ENCODE measurements at places on chromosomes 5 and 9. TPM values are rescaled to one million over a fixed set of nuclear protein-coding genes. Genes with fewer than 3 reads are reported as not detected.

The GRM6 gene
- not detected for total RNA-seq

The STK32A gene
- total RNA-seq: 22.5 TPM

The ADAMTS13 gene
- 4.1 TPM for total RNA-seq

The BTNL3 gene
- not detected for total RNA-seq

The FOXI1 gene
- total RNA-seq: not detected

The HMGXB3 gene
- 27.5 TPM for total RNA-seq

The FSTL4 gene
- total RNA-seq: 2.9 TPM

The SETD9 gene
- total RNA-seq: 11.3 TPM

DNA sequence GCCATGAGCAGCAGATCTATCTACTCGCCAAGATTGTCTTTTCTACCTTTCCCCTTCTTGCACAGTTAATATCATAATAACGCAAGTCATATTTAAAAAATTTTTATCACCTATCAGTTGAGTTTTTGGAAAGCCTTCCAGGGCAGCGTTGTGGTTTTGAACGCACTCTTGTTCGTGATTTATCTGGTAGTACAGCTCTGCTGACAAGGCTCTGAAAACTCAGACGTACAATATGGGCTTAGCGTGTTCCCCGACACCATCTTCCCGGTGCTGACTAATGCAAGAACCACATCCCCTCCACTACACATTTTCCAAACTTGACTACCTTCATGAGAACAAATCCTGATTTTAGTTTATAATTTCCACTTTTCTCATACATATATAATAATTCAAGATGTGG, 1.6 kb upstream of the NFIL3 start:
- peak overlapping the region; percentile 98 for H3K27ac ChIP-seq
- no peaks in the 10 kb centered on the region for H3K36me3 ChIP-seq
- no peak for DNase-seq
- no peaks in the 10 kb centered on the region for H3K27me3 ChIP-seq
- no peak overlapping the region for H3K4me3 ChIP-seq

GRCh38 chr9:13213337-13213736, 66.2 kb downstream of the MPDZ start:
- H3K36me3 ChIP-seq: peaks cover 9% of the 10 kb centered on the region
- no peaks in the 10 kb centered on the region for H3K27me3 ChIP-seq
- no peaks in the 10 kb centered on the region for H3K4me1 ChIP-seq
- DNase-seq: no peak

- DNase-seq: peak; percentile 49
- no peak overlapping the region for H3K4me3 ChIP-seq
- H3K36me3 ChIP-seq: no peaks in the 10 kb centered on the region
- H3K27ac ChIP-seq: no peak overlapping the region
Measured at GRCh38 chr5:38382898-38383297, 124.5 kb downstream of the EGFLAM start.

GRCh38 chr5:115816226-115817081, at the start of gene CDO1:
Gene CDO1 (minus strand): TSS chr5:115816659. CDS start chr5:115816397, 262 bp downstream.
- H3K4me3 ChIP-seq: peak within 1 kb of the TSS; percentile 36
- no peaks in the 10 kb centered on the region for H3K36me3 ChIP-seq
- H3K4me1 ChIP-seq: no peaks in the 10 kb centered on the region
- peak; percentile 43 for DNase-seq
- peak within 1 kb of the TSS; percentile 80 for H3K27ac ChIP-seq

GRCh38 chr9:83749706-83750105, 41.9 kb upstream of the UBQLN1 start:
- H3K27ac ChIP-seq: no peak overlapping the region
- no peaks in the 10 kb centered on the region for H3K4me1 ChIP-seq
- no peak overlapping the region for H3K4me3 ChIP-seq
- DNase-seq: no peak

- no peak for DNase-seq
- no peaks in the 10 kb centered on the region for H3K36me3 ChIP-seq
- no peaks in the 10 kb centered on the region for H3K4me1 ChIP-seq
- H3K4me3 ChIP-seq: no peak overlapping the region
- no peak overlapping the region for H3K27ac ChIP-seq
Measured at GRCh38 chr5:162842727-162843126, 594.7 kb upstream of the CCNG1 start.

GRCh38 chr5:78633700-78634099, 14.9 kb downstream of the LHFPL2 start:
- DNase-seq: no peak
- no peaks in the 10 kb centered on the region for H3K36me3 ChIP-seq
- H3K4me3 ChIP-seq: no peak overlapping the region
- H3K4me1 ChIP-seq: no peaks in the 10 kb centered on the region

DNA sequence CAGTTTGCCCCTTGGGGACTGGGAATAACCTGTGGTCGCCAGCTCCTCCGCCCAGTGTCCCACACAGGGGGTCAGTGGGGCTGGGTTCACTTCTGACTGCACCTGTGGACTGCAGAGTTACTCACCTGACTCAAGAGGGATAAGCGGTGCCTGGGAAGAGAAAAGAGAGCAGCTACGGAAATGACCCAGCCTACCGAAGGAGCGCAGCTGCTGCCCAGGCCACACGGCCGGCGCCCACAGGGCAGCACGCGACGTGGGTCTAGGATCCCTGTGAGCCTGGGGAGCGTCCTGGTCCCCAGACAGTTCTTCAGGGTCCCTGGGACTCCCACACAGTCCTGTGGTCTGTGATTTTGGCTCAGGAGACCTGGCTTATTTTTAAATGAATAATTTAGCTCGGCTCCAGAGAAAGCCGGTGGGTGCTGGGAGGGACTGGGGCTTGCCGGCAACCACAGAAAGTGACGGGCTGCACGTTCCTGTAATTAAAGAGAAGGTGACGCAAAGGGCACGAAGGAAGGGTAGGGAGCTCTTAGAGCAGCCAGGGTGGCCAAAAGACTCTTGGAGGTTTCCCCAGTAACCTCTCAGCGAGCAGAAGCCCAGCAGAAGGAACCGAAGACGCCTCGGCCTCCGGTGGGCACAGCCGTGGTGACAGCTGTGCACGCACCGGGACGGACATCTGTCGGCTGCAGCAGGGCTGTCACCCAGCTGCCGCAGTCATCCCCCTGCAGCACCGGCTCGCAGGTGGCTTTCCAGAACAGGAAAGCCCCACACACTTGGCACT, 97.5 kb upstream of the FCN2 start:
- H3K27me3 ChIP-seq: peaks cover 58% of the 10 kb centered on the region
- no peak overlapping the region for H3K27ac ChIP-seq
- no peak overlapping the region for H3K4me3 ChIP-seq
- DNase-seq: no peak

- H3K4me1 ChIP-seq: peaks cover 4% of the 10 kb centered on the region
- DNase-seq: peak; percentile 5
- H3K36me3 ChIP-seq: no peaks in the 10 kb centered on the region
- H3K27ac ChIP-seq: no peak within 1 kb of the TSS
- H3K4me3 ChIP-seq: no peak within 1 kb of the TSS
Measured at GRCh38 chr9:72149231-72149975, at the start of gene GDA. Gene GDA (plus strand): TSS chr9:72149440. CDS start chr9:72149560, 120 bp downstream.

DNA sequence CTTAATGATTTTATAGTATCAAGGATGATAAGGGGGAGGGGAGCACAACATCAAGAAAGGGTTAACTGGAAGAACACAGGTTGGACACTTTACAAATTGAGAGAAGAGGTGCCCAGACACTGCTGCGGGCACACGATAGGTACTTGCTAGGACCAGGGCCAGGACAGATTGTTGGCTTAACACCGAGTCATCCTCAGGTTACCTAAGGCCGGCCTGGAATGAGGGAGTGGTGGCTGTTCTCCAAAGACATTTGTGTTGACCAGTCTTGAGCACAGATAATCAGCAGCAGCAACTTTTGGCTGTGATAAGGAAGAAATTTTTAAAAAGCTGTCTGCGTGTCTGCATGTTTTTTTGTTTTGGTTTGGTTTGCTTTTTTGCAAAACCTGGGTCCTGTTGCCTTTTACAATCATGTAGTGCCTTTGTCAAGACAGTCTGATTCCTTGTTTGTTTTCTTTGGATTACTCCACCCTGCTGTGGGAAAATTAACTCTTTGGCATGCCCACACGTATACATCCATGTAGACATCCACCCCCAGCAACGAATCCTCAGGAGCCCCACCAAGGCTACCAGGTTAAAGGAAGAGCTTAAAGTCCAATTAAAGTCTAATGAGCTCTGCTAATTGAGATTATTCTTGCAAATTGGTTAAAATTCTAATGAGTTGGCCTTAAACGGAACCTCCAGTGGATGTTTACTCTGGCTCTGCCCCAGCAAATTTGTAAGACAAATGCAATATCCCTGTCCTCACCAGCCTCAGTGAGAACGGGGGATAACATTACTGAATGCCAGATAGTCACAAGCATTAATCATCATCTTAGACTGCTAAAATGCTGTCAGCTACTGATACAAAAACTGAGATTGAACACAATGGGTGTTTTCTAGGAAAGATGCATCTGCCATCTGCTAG, 382.3 kb downstream of the ACTL7B start:
- H3K27ac ChIP-seq: no peak overlapping the region
- no peaks in the 10 kb centered on the region for H3K4me1 ChIP-seq
- no peaks in the 10 kb centered on the region for H3K36me3 ChIP-seq

DNA sequence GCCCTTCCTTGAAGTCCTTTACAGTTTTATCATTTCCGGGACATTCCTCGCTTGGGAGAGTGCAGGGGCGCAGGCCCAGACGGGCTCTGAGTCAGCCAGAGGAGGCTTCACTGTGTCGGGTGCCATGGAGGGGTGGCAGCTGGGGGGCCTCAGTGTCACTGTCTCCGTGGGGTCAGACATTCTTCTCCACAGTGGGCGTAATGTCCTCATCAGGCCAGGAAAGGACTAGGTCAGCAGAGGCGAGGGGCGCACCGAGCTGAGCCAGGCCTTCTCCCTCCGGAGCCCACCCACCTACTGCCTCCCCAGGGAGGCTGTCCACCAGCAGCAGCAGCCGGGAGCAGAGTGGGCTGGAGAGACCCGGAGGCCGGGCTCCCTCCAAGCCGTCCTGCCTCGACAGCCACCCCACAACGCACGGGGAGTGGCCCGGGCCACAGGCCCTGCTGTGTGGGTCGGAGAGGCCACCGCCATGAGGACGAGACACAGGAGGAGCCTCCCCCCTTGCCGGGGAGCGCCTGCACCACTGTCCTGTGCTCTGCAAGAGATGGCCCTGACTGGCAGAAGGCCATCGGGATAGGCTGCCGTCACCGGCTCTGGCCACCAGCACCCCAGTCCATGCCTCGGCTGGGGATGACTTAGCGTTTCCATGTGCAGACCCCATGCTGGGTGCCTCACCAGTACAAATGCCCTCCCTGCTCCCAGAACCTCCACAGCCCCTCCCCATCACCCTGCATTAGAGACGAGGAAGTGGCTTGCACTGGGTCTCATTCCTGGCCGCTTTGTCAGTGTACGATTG, 26.5 kb downstream of the SARDH start:
- H3K4me3 ChIP-seq: no peak overlapping the region
- H3K27ac ChIP-seq: peak overlapping the region; percentile 13
- DNase-seq: no peak
- no peaks in the 10 kb centered on the region for H3K36me3 ChIP-seq
- peaks cover 6% of the 10 kb centered on the region for H3K4me1 ChIP-seq

DNA sequence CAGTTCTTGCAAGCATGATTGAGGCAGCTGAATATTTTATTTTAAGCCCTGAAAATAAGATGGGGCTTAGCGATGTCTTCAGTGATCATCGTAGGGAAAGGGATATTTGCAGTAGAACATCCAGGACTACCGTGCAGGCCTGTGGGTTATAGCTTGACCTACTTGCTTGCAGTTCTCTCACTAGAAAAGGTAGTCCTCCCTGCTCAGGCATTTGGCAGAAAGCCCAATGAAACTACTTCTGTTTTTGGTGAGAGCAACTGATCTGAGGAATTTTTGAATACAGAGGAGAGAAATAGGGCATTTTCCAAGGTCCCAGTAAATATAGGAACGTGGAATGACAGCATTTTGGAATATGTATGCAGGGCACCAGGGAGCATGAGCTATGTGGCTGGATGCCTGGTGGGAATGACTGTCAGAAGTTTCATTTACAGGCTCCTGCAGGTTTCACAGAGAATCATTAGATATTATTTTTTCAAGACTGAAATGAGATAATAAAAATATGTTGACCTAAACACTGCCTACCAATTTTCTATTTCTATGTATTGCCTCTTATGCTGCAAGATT, 417.9 kb upstream of the ACTBL2 start:
- H3K36me3 ChIP-seq: no peaks in the 10 kb centered on the region

DNA sequence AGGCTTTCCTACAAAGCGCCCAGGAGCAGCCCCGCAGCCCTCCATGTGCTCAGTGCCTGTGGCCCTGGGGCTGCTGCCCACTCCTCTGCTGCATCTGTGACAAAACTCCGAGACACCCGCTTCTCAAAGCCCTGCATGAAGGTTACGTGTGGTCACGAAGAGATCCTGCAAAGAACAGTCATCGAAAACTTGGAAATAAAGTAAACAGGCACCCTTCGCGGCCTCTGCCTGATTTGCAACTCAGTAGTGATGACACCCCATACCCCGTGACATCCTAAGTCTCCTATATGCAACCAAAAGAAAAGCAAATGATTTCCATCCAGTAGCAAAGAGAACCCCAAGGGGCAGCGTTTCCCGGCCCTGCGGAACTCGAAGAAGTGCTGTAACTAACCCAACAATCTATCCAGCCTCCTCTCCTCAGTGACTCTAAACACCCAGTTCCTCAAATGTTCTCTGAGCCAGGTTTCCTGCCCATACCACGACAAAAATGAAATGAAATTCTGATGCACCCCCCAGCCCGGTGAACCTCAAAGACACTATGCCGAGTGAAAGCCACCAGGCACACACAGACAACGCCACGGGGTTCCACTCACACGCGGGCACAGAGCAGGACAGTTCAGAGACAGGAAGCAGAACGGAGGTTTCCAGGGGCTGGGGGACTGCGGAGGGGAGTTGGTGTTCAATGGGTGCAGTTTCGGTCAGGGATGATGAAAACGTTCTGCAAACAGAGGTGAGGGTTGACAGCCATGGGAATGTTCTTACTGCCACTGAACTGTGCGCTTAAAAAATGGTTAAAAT, 19.0 kb downstream of the NACC2 start:
- no peak for DNase-seq
- no peak overlapping the region for H3K4me3 ChIP-seq
- peaks cover 8% of the 10 kb centered on the region for H3K4me1 ChIP-seq
- no peaks in the 10 kb centered on the region for H3K27me3 ChIP-seq
- peak overlapping the region; percentile 76 for H3K27ac ChIP-seq

DNA sequence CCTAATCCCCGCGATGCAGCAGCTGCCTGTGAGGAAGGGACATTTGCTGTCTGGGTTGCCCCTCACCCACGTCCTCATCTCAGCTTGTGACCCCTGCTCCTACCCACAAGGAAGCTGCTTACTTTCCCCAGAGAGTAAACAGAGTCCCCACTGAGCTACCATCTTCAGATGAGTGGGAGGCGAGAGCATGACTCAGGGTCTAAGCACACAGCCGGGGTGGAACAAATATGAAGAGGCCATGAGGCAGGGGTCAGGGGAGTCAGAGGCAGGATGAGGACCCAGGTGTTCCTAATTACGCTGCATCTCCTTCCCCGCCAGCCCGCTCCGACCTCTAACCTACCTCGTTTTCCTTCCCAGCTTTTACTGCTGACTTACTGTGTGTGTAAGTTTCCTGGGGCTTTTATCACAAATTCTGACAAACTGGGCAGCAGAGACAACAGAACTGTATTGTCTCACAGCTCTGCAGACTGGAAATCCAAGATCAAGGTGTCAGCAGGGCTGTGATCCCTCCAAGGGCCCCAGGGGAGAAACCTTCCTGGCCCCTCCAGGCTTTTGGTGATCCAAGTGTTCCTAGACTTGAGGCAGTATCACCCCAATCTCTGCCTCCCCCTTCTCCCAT, 94.0 kb upstream of the DNAH5 start:
- DNase-seq: no peak
- no peak overlapping the region for H3K4me3 ChIP-seq
- H3K4me1 ChIP-seq: peaks cover 24% of the 10 kb centered on the region
- H3K27me3 ChIP-seq: no peaks in the 10 kb centered on the region

GRCh38 chr5:72156946-72157624, 49.8 kb downstream of the MAP1B start:
- H3K4me3 ChIP-seq: no peak overlapping the region
- no peaks in the 10 kb centered on the region for H3K36me3 ChIP-seq
